Fibroblast of upper back skin (primary cell): ENCODE measurements at places on chromosomes 1 and 21.
A peak's percentile ranks its signal among the peaks of the same experiment; 100 is the strongest.

DNA sequence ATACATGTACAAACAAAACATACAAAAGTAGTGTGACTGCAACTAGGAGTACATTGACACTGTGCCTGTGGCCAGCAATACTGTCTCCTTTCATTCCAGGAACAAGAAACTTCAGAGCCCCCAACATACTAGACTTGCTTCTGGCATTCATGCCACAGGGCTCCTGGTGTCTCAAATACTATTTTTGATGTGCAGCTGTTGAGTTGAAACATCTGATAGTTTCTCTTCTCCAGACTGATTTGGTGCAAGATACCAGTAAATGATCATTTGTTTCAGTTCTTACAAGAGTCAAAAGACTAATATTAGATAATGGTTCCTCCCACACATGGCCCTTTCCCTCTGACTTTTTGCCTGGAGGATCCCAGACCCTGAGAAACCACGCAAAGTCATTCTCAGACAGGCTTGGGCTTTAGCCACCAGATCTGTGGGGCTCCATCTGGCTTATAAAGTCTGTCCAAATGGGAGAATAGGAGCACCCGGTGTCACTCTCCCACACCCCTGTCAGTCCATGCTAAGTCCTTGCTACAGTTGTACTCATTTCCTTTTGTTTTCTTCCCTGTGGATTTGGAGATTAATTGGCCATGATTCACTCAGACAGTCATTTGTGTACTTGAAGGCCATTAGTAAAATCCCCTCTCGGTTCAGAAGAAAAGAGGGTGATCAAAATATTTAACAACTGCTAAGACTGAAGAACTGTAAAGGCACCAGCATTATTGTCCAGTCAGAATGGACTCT lies 163.5 kb upstream of the RUNX1 start:
- DNase-seq = peak; percentile 59

- DNase-seq = no peak
Measured at GRCh38 chr1:10299151-10299550, 88.8 kb downstream of the KIF1B start.

- no peak for DNase-seq
Measured at GRCh38 chr1:30742300-30742962, 15.1 kb downstream of the LAPTM5 start.

- DNase-seq = peak; percentile 86
Measured at GRCh38 chr1:207823880-207824566, 72.2 kb downstream of the CD46 start.

- no peak for DNase-seq
Measured at GRCh38 chr21:26057477-26058170, 112.9 kb downstream of the APP start.

- no peak for DNase-seq
Measured at GRCh38 chr1:212153635-212154034, 118.1 kb downstream of the DTL start.

- peak; percentile 62 for DNase-seq
Measured at GRCh38 chr1:97366984-97367383, 553.9 kb downstream of the DPYD start.

DNA sequence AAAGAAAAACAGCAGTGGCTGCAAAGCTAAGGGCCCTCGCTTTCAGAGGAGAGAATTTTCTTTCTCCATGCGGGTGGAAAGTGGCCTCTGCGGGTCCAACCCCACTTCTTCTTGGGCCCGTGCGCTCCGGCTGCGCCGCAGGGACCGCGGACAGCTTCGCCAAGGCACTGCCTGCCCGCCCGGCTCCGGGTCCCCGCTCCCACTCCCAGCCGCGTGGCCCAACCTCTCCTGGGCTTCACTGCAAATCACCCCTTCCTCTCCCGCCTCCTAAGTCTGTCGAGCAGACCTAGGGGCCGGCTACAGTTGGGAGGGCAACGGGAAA lies 1.0 kb upstream of the RUNX3 start:
- no peak for DNase-seq

- no peak for DNase-seq
Measured at GRCh38 chr1:105934806-105935205, 1121.7 kb upstream of the PRMT6 start.

- DNase-seq = no peak
Measured at GRCh38 chr1:203733009-203733863, 31.7 kb upstream of the LAX1 start.

DNA sequence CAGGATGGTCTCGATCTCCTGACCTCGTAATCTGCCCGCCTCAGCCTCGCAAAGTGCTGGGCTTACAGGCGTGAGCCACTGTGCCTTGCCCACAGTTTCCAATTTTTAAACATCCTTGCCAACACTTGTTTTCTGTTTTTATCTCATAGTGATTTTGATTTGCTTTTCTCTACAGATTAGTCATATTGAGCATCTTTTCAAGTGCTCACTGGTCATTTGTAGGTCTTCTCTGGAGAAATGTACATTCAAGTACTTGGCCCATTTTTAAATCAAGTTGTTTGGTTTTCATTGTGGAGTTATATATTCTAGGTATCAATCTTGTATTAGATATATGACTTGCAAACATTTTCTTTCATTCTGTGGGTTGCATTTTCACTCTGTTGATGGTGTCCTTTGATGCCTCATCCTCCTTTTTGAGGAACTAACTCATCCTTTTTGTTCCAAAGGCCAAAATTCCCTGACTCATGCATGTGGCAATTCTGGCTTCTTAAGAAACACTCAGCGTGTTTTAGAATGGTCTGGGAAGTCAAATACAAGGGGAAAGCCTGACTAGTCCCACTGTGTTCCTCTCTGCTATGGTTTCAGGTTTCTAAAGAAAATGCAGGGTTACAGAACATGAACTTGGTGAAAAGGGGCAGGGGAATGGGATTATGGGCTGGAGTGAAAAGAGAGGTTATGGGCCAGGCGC lies 37.3 kb downstream of the PTAFR start:
- DNase-seq = peak; percentile 37

DNA sequence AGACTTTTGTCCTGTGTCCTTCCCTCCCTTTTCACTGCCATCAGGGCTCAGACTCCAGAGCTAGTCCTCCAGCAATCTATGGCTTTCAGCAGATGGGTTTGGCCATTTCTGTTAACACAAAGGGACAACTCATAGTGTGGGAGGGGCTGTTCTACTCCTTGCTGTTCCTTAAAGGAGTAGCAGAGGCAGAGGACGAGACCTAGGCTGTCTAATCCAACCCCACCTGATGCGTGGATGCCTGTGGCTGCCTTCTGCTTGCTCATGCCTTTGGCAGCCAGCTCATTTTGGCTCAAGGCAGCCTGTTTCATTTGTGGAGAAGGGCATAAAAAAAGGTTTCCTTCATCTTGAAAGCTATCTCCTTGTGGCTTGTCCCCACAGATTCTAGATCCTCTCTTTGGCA lies 27.0 kb downstream of the MFSD2A start:
- peak; percentile 92 for DNase-seq

- peak; percentile 10 for DNase-seq
Measured at GRCh38 chr1:241375886-241376285, 18.9 kb upstream of the RGS7 start.

GRCh38 chr1:64543831-64544230 lies 73.9 kb downstream of the CACHD1 start:
- peak; percentile 80 for DNase-seq

- no peak for DNase-seq
Measured at GRCh38 chr1:44584167-44584566, 90.1 kb downstream of the TMEM53 start.

GRCh38 chr1:214917081-214917635 lies 165.4 kb upstream of the KCNK2 start:
- no peak for DNase-seq
